ENCODE measurements at places on chromosomes 16 and 17. TPM values are rescaled to one million over a fixed set of nuclear protein-coding genes. Genes with fewer than 3 reads are reported as not detected.

DNA sequence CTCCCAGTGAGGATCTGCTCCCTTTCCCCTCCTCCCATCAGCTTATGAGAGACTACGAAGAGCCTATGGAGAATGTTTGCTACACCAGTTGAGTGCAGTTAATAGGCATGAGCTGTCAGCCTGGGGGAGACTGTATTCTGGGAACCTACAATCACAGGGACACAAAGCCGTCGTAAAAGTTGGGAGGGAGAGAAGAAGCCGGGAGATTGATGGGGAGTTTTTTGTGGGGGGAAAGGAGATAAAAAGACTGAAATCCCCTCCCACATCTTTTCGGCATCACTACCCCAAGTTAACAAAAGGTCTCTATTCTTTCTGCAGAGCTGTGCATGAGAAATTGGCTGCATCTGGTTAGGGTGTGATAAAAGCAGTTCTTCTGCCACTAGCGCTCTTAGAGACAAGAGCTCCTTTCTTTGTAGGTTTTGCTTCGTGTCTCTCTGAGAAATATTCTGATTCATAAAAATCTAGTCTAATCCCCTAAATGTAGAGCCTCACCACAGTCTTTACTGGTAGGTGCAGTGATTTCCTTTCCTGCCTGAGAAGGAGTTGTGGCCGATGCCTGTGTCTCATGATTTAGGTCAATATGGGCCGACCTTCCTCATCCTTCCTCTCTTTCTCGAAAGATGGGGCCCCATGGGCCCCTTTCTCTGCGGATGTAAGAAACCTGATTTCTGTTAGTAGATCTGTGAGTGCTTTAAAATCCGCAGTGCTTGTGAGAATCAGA, 77.4 kb downstream of the BPTF start:
- no peak for DNase-seq

DNA sequence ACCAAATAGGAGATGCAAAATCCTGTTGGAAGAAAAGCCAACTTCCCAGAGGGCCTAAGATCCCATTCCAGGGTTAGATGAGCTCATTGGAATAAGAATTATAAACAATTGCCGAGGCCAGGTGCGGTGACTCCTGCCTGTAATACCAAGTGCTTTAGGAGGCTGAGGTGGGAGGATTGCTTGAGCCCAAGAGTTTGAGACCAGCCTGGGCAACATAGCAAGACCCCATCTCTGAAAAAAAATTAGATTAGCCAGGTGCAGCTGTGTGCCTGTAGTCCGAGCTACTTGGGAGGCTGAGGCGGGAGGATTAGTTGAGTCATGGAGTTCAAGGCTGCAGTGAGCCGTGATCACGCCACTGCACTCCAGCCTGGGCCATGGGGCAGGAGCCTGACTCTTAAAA, 17.8 kb upstream of the SDR42E2 start:
- no peak for DNase-seq

- DNase-seq, result no peak
Observed at GRCh38 chr16:70705056-70705455, 19.2 kb upstream of the MTSS2 start.

DNA sequence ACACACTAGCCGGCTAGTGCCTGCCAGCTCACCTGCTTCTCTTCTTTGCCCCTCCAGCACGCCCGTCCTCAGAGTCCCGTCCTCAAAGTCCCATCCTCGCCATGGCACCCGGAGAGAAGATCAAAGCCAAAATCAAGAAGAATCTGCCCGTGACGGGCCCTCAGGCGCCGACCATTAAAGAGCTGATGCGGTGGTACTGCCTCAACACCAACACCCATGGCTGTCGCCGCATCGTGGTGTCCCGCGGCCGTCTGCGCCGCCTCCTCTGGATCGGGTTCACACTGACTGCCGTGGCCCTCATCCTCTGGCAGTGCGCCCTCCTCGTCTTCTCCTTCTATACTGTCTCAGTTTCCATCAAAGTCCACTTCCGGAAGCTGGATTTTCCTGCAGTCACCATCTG, 3.6 kb downstream of the SCNN1G start:
- DNase-seq, result no peak

GRCh38 chr17:75889454-75889853, 7.3 kb downstream of the TRIM65 start:
- no peak for DNase-seq

DNA sequence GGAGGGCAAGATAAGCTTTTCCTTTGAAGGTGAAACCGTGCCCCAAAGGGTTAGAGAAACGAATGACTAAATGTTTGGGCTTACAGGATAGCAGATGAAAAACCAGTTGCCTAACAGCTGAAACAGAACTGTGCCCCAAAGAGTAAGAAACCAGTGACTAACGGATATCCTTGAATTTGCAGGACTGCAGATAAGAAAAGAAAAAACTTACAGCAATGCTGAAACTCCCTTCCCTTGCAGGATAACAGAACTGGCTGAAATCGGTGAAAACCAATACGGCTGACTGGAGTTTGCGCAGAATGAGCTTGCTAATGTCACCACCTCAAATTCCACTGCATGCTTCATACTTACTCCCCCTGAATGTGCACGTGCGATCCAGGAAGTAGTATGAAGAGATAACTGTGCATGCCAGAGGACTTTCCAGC, 175.2 kb upstream of the NLRP1 start:
- DNase-seq, result no peak

DNA sequence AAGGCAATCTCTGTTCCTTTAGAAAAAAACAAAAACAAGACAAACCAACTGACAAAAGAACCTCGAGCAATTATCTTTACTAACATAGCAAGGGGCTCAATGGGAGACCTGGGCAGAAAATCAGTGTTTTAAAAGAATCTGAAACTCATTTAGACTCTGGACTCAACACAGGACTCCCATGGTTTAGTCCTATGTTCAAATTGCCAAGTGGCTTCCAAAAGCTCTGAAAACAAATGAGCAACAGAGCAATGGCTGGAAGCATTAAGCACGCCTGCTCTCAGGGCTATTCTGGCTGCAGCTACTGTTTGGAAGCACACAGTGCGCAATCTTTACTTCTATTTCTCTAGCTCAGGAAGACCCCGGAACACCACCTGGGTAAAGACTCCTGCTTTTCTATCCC, 162.0 kb downstream of the AATF start:
- no peak for DNase-seq

GRCh38 chr17:59178266-59178985, 22.9 kb downstream of the PRR11 start:
- no peak for DNase-seq

DNA sequence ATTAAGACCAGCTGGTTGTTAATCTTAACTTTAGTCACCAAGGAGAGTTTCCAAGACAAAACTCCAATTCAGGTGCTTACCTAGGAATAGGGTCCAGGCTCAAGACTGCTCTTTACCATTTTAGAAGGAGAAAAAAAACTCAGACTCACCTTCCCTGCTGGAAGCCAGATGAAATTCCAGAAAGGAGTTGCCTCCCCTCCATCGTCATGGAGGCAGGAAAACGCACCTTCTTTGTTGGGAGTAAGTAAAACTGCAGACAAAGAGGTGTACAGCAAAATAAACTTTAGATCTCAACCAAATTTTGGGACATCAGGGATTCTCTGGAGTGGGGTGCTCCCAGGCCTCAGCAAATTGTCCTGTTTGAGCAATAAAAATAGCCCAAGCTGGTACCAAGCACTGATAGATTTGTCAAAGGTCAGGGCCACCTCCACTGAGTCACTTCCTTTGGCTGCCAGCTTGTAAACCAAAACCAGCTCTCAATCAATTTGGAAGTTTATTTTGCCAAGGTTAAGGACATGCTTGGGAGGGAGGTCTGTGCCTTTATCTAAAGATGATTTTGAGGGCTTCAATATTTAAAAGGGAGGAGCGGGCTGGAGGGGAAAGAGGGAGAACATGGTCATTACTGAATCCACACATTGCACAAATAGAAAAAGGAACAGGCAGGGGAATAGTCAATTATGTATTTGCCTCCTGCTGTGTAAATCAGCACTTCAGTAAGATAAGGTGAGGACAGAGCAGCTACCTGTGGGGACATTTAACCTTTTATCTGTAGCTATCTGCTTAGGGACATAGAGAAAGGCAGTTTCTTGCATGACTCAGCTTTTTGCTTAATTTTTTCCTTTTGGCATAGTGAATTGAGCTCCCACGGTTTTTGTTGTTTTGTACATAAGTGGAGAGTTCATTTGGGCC, 1.5 kb upstream of the ALDH3A2 start:
- DNase-seq, result no peak

GRCh38 chr17:31693433-31694220, 165.4 kb downstream of the COPRS start:
- no peak for DNase-seq

CLEC18B gene
- total RNA-seq, result 0.38 TPM

OTOP3 gene
- total RNA-seq, result not detected

C16orf86 gene
- 5.6 TPM for total RNA-seq

YBX2 gene
- total RNA-seq, result 1.2 TPM
